K562 (cell line): ENCODE measurements at places on chromosomes 5 and 9.

- no peak for DNase-seq
These were observed 1542.8 kb downstream of the EFNA5 start for GRCh38 chr5:106127985-106128384.

DNA sequence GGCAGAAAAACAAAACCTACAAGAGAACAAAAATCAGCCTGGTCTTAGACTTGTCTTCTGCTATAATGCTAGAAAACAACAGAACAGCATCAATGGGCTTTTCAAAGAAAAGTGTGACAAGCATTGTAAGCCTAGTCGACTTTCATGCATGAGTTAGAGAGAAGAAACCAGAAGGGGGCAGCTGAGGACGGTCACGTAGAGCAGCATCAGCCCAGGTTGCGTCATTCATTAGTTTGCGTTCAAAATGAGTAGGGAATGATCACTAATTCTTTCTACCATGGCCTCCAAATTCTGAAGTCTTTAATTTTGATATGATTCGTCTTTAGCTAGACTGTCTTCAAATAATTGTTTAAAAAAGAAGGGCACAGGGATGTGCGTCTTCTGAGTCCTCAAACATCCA, 4.7 kb upstream of the ISCA1 start:
- DNase-seq = peak; percentile 20

DNA sequence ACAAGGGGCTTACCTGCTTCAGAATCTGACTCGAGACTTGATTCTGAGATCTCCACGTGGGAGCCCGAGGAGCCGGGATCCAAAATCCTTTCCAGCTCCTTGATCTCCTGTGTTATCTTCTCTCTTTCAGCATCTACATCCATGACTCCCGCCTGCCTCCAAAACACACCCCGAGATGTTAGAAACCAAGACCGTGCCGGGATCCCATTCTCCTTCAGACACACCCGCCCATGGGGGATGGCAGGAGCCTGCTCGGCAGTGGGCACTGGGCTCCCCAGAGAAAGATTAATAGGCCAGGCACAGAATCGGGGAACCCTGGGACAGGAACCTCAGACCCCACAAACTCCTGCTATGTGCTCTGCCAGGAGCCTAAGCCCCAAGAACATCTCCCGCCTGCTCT, 1.7 kb downstream of the SNAPC4 start:
- no peak for DNase-seq

DNA sequence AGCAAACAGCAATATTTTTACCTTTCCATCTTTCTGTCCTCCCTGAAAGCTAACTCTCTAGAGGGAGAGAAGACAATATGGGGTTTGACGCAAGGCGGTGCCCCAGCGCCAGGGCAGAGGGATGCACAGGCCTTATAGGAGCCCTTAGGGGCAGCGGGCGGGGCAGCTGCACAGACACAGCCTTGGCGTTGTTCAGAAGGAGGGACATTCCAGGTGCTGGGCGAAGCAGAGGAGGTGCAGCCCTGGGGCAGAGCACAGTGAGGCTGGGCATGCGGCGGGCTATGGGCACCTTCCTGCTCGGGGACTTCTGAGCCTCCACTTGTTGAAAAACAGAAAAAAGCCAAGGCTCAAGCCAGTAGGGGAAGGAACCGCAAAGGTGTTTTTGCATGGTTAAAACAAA, 33.7 kb upstream of the BICD2 start:
- DNase-seq = no peak

GRCh38 chr5:579746-580366, 32.3 kb upstream of the CEP72 start:
- no peak for DNase-seq

DNA sequence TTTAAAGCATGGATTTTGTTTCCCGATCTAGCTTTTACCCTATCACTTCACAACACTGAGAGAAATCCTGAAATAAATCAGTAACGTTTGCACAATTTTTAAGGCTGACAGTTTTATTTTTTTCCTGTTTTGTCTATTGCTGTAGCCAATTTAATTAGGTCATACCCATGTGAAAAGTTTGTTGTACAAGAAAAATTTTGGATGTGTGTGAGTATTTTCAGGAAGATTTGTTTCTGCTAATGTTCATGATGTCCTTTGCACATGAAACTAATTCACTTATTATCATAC, 237.8 kb downstream of the ARRDC3 start:
- DNase-seq = no peak

GRCh38 chr5:1780614-1780930, 19.1 kb downstream of the MRPL36 start:
- no peak for DNase-seq

- DNase-seq = no peak
These were observed 68.7 kb upstream of the TAF11L2 start for GRCh38 chr5:17429353-17429752.

GRCh38 chr9:93326056-93326455, 125.4 kb upstream of the FAM120A start:
- DNase-seq = peak; percentile 12

DNA sequence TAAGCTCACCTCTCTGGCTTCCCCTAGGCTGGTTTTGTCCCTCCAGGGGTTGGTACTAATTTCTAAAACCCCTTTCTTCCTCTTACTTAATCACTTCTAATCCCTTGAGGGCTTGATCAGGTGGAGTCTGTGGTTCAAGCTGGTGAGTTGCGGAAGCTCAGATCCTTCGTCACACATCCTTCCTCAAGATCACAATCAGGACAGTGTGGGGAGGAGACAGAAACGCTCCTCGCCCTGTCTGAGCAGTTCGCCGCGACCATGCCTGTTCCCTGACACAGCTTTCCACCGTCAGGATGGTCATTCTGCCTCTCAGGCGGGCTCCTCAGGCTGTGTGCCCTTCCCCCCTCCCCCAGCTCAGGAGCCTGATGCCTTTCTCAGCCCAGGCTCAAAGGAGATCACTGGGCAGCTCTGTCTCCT, 24.3 kb downstream of the CPLX2 start:
- DNase-seq = no peak

DNA sequence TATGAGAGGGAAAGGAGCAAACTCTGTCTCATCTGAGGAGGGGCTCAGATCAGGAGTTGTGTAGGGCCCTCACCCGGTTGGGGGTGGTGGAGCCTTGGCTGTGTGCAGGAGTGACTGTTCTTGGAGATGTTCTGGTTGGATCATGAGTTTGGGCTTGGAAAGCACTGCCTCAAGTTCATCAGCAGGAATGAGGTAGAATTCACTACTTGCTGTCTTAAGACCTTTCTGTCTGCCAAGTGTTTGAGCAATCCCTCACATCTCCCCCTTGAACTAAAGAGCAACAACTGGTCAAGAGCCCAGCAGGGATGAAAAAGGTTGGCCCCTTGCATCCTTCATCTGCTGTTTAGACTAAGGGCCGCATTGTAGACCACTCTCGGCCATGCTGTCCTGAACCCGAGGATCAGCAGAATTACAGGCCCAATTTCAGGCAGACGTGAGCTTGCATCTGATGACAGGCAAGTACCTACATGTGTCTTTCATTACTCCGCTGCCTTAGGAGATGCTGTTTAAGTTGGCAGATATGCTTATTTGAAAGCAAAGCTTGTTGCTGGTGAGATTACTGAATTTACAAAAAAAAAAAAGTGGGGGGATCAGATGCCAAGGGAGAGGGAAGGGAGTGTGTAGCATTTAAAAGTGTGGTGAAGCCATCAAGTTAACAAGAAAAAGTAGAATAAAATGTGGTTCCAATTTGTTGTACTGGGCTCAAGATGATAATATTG, 36.4 kb downstream of the PIK3R1 start:
- no peak for DNase-seq

DNA sequence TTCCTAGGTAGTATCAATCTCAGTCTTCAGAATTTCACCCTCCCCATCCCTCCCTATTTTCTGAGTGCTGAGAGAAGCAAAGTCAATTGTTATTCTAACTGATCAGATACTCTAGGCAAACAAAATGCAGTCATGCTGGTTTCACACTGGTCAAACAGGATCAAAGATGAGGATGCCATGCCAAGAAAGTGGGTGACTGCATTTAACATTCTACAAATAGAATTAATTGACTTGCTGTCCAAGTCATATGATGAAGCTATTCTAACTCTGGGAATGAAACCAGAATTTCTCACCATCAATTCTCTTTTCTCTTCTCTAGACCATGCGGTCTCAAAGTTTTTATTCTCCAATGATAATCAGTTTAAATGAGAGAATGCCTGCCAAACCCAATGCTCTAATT, 112.5 kb downstream of the CTNND2 start:
- DNase-seq = no peak

- peak; percentile 42 for DNase-seq
These were observed 663 bp downstream of the ISOC1 start for GRCh38 chr5:129094924-129095899.

DNA sequence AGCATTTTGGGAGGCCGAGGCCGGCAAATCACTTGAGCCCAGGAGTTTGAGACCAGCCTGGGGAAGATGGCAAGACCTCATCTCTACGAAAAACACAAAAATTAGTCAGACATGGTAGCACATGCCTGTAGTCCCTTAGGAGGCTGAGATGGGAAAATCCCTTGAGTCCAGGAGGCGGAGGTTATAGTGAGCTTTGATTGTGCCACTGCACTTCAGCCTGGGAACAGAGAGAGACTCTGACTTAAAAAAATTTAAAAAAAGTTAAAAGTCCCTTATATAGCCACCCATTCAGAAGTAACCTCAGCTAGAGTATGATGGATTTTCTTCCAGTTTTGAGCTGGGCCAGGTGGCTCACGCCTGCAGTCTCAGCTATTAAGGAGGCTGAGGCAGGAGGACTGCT, 72.4 kb downstream of the UGCG start:
- DNase-seq = no peak

DNA sequence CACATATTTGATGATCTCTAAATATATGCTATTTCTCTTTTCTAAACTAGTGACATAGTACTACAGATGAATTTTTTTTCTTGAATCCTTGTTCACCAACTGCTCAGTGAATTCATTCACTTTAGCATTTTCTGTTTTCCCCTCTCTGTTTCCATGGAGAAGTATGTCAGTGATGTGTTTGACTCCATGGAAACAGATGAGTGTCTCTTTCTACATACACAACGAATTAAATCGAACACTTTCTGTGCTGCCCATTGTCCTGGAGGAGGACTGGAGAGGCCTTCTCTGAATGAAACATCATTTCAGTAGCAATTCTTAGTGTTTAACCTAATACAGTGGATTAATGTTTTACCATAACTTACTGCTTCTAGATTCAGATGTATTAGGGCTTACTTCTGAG, 9.5 kb downstream of the INVS start:
- DNase-seq = no peak

DNA sequence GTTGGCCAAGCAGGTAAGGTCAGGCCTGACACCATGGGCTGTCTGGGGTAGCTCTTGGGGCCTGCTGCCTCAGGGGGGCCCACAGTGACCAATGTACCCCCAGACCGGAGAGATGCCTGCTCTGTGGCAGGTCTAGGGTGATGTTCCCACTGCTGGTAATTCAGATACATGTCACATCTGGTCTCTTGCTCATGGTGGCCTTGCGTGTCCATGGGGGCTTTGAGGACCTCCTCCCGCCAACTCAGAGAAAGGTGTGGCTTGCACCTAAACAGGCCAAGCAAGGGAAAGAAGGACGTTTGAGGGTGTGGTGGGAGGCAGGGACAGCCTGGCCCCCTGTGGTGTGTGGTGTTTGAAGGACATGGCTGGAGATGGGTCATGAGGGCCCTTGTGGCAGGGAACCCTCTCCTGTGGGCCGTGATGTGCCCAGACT, 75.2 kb downstream of the PHF2 start:
- no peak for DNase-seq

DNA sequence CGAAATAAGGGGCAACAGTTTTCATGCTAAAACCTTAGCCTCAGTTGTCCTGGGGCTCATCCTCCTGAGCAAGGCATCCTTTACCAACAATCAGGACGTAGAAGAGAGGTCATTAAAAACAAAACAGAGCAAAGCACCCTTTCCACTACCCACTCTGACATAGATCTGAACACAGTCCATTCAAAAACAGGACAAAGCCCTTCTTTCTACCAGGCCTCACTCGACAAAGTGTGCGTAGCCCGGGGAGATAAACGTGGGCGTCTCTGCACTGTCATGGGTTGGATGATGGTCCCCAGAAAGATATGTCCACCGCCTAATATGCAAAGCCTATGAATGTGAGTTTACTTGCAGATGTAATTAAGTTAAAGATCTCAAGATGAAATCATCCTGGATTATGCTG, 60.6 kb upstream of the TAS2R1 start:
- no peak for DNase-seq

- no peak for DNase-seq
These were observed 125.3 kb upstream of the IQGAP2 start for GRCh38 chr5:76277736-76278135.

DNA sequence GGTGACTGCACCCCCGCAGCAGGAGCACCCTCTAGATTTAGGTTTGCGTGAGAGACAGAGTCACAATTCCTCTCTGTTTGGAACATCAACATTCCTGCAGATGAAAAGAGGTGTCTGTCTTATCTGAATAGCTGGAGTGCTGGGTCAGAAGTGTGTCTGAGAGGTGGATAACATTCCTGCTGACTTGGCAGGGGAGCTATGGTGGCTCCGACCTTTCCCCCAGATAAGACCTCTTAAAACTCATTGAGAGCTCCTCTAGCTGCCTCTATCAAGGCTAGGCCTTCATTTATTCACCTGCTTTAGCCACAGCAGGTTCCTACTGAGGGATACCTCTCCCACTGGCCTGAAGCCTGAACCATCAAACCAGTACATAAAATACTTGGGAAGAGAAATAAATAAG, 615.5 kb downstream of the LRRC70 start:
- DNase-seq = no peak

- no peak for DNase-seq
These were observed 175.5 kb upstream of the POU5F2 start for GRCh38 chr5:93916872-93917271.

DNA sequence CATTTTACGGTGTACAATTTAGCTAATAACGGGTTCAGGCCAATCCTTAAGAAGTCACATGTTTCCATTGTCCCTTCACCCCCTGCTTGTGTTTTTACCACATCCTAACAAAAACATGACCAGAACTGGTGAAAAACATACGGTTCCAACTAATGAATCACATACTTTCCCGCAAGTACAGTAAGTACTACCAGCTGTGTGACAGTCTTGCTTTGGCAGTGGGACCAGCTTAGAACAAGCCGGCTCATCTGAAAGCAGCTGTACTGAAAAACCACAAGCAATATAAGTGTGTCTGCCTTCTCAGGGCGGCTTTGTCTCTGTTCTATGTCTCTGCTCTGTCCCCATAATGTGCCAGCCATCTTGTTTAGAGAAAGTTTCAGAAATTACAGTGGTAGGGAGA, 242.5 kb downstream of the BNC2 start:
- DNase-seq = no peak

GRCh38 chr9:20300430-20301115, 321.7 kb downstream of the MLLT3 start:
- DNase-seq = no peak

- no peak for DNase-seq
These were observed 473.6 kb upstream of the FTMT start for GRCh38 chr5:121378046-121378445.
